ENCODE measurements at places on chromosomes 2 and 18.

- no peak for DNase-seq
Observed at GRCh38 chr2:10412380-10412779, 35.7 kb downstream of the ODC1 start.

- DNase-seq: no peak
Observed at GRCh38 chr2:145593280-145593679, 1073.4 kb upstream of the ZEB2 start.

DNA sequence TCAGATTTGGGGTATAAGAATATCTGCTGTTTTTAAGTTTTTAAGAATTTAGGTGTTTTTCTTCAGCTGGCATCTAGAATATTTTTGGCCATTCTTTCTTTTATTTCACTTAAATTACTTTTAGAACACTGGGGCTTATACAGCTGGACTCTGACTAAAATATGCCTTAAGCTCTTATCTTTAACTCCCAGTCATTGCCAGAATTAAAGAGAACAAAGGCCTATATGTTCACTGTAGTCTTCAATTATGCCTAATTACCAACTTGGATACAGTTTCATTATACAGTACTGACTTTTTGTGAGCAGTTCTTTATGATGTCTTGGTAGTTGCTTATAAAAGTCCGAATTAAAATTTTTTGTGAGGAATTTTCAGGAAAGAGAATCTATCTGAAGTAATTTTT is 192.8 kb downstream of the ZNF407 start:
- DNase-seq: no peak

DNA sequence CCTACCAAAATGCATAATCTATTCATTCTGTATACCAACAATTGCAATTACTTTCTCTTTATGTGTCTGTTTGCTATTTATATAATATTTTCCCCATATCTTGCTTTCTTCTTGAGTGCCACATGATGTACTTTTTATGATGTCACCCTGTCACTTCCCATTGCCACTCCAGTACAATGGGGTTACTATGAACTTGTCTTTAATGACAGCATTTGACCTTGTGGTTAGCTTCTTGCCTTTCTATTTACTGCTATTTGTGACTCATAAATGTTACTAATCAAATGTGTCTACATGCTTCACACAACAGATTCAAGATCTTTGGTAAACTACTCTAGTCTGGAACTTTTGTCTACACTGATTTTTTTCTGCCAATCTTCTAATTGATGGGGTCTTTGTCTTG is 486.3 kb downstream of the NR4A2 start:
- peak; percentile 12 for DNase-seq

GRCh38 chr2:42072349-42073118 is 24.7 kb downstream of the PKDCC start:
- no peak for DNase-seq

DNA sequence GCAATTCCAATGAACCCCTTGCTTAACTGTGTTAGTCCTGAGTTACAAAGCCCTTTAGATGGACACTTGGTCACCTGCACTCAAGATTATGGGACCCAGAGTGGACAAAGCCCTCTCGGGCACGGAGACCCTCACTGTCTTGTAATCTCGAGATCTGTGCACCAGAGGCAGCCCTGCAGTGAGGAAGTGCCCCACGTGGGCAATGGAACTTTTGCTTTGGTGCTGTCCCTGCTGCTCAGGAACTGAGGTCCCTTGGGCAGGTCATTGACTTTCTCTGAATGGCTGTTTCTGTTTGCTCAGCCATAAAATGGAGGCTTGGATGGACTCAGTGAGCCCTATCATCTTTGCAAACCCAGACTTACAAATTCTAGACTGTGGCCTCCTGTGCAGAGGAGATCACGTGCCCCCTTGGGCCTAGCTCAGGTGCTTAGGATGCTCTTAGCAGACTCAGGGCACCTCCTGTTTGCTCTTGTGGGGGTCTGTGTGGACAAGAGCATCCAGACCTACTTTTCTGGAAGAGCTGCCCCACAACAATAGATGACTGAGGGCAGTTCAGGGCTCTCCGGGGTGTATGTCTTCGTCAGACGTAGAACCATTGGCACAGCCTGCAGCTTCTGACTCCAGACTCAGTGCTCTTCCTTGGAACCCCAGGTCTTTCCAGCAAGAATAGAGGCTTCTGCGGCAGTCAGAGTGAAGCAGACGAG is 94.5 kb upstream of the HS6ST1 start:
- DNase-seq: no peak

DNA sequence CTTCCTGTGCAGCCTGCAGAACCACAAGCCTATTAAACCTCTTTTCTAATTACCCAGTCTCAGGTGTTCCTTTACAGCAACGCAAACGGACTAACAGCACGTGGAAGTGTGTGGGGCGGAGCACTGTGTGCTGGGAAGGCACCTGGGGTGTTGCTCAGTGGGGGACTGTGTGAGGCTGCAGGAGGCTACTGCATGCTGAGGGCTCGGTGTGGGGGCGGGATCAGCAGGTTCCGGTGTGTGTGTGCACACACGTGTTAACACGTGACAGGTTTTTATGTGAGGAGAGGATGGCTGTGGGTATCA is 58.9 kb downstream of the ANKMY1 start:
- no peak for DNase-seq

- no peak for DNase-seq
Observed at GRCh38 chr2:227430639-227431038, 41.3 kb upstream of the AGFG1 start.

DNA sequence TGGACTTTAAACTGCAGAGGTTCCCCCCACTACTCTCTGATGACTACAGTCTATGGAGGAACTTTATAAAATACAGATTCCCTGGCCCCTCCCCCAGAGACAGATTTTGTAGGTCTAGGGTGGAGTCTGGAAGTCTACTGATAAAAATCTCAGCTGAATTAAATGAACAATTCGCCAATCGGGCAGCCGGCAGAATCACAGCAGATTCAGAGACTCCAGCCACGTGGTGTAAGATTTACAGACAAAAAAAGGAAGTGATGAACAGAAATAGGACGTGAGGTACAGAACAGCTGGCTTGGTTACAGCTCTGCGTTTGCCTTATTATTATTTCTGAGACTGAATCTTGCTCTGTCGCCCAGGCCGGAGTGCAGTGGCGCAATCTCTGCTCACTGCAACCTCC is 21.4 kb upstream of the MTA3 start:
- DNase-seq: no peak

- DNase-seq: no peak
Observed at GRCh38 chr18:44945888-44946401, 265.3 kb downstream of the SETBP1 start.

- DNase-seq: no peak
Observed at GRCh38 chr2:98508709-98509066, 64.0 kb downstream of the INPP4A start.

DNA sequence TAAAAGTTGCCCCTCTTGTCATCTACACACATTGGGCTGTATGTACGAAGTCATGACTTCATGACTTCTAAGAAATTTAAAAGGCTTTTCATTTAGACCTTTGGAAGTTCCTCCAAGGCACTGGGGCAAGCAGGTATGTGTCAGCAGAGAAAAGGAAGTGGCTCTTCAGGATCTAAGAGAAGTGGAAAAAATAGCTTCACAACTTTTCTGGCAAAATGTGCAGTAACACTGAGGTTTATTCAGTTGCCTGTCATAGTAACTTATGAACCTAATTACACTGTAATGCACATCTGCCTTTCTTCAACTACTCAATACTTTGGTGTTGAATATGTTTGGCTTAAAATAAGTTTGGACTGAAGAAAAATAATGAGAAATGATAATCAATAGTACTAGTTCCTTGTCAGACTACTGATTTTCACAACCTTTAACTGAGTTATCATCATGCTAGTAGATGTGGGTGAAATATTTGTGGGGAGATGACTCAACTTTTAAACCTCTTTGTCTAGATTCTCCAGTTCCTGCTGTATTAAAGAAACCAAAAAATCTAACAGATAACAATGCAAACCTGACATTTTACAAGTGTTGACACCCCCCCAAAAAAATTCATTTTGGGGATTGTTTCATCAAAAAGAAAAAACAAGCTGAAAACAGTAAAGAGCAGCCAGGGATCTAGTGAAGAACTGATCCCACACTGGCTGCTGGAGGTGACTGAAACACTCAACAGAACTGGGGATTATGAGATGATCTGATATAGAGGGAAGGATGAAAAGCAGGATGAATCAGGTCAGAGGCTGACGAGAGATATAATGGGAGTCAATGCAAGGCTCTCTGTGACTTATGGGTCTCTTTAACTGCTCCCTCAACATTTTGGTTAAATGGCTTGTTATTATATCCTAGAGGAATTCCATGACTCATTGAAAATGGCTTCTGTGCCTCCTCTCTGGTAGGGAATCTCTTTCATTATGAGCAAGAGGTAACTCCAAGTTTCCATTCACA is 84.6 kb downstream of the COLEC12 start:
- peak; percentile 54 for DNase-seq

DNA sequence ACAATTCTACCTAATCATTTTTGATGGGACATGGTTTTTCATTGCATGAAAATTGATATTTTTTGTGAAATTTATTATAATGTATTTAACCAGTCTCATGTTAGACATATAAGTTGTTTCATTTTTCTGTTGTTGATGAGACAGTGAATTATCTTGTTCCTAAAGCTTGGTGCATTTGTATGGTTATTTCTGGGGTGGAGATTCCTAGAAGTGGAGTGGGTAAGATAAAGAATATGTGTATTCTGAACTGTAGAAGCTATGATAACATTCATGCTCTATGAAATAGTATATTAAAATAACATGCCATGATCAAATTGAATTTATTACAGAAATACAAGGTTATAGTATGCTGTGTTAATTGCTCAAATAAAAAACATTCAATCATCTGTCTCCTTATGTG is 69.2 kb downstream of the BOLA3 start:
- DNase-seq: no peak

DNA sequence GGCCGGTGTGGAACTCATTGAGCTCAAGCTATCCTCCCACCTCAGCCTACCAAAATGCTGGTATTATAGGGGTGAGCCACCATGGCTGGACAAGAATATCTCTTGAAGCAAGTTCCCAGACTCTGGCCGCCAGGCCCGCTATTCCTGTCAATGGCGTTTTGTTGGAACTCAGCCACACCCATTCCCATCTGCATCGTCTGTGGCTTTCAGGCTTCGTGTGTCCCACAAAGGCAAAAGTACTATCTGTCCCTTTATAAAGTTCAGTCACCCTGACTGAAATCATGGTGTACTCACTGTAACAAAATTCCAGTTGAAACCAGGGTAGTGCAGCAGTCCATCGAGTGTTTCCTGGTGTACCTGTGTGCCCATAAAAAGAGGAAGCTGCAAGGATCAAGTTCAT is 96.7 kb downstream of the SH3BP4 start:
- no peak for DNase-seq

DNA sequence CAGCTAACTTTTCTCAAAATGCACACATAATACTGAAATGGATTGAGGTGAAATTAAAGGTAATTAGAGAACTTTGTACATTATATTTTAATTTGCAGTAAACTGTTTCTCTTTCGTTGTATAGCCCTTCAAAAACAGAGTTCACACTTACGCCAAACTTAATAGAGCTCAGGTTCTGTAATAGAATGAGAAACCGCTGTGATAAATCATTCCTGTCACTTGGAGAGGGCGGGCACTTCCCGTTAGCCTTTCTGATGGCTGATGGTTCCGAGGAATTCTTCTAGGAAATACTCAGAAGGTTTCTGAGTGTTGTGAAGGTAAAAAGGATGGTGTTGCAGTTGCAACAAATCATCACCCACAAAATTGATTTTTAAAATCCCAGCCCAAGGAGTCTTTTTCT is 155.8 kb upstream of the ALKAL2 start:
- no peak for DNase-seq
